ENCODE measurements at places on chromosomes 7 and 10. TPM values are rescaled to one million over a fixed set of nuclear protein-coding genes. Genes with fewer than 3 reads are reported as not detected.

Gene INA
- 0.16 TPM for total RNA-seq

Gene CYP3A4
- total RNA-seq = not detected

Gene CYP2C18
- 2.2 TPM for total RNA-seq

Gene PON1
- not detected for total RNA-seq

Gene LBX1
- total RNA-seq = not detected

Gene ENO4
- 1.2 TPM for total RNA-seq

Gene SPDYE1
- total RNA-seq = not detected

Gene AKR1C8
- total RNA-seq = 0.66 TPM

Gene ITPRID1
- not detected for total RNA-seq

Gene KCNMA1
- total RNA-seq = 8.9 TPM
